SJSA1 (cell line): ENCODE measurements at places on chromosomes 6 and 20. TPM values are rescaled to one million over a fixed set of nuclear protein-coding genes. Genes with fewer than 3 reads are reported as not detected.

GRCh38 chr6:121555201-121555600 lies 119.8 kb downstream of the GJA1 start:
- no peak for DNase-seq

DNA sequence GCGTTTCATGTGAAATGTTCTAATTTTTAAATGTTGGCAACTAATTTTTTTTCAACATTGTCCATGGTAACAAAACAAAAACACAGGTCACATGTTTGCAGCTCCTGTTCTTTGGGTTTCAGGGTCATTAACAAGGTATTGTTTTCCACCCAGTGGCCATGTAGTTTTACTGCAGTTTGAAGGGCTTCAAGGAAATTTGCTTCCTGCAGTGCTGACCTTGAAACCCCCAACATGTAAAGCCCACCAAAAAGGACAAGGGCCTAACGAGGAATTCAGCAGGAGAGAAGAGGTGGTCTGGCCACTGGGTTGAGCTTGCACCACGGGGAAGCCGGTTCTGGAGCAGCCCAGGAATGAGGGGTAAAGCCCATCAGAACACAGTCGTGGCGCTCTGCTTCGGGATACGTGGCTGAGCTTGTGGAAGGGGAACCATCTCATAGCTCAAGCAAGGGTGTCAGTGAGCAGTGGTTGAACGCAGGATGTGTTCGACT lies 13.9 kb upstream of the KLHL31 start:
- peak; percentile 20 for DNase-seq

GRCh38 chr6:53244399-53244931 lies 95.8 kb upstream of the GCM1 start:
- DNase-seq = no peak

Gene BTNL2
- not detected in 2 replicates for total RNA-seq
